ENCODE measurements at places on chromosomes 6 and 20.
A peak's percentile ranks its signal among the peaks of the same experiment; 100 is the strongest.

DNA sequence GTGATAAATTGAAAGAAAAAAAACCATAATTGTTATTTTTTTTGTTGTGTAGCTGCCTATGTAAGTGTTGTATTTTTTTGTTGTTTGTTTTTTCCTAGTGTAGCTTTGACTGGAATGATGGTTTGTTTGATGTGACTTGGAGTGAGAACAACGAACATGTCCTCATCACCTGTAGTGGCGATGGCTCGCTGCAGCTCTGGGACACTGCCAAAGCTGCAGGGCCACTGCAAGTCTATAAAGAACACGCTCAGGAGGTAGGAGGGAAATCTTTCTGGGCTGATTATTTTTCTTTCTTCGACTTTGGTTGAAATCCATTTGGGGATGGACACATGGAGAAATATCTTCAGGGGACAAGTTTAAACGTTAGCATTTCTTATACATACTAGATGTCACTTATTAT, 3.8 kb downstream of the PEX7 start:
- H3K4me1 ChIP-seq, result peaks cover 10% of the 10 kb centered on the region
- DNase-seq, result no peak
- no peak overlapping the region for H3K27ac ChIP-seq
- no peak overlapping the region for H3K4me3 ChIP-seq
- H3K27me3 ChIP-seq, result no peaks in the 10 kb centered on the region

DNA sequence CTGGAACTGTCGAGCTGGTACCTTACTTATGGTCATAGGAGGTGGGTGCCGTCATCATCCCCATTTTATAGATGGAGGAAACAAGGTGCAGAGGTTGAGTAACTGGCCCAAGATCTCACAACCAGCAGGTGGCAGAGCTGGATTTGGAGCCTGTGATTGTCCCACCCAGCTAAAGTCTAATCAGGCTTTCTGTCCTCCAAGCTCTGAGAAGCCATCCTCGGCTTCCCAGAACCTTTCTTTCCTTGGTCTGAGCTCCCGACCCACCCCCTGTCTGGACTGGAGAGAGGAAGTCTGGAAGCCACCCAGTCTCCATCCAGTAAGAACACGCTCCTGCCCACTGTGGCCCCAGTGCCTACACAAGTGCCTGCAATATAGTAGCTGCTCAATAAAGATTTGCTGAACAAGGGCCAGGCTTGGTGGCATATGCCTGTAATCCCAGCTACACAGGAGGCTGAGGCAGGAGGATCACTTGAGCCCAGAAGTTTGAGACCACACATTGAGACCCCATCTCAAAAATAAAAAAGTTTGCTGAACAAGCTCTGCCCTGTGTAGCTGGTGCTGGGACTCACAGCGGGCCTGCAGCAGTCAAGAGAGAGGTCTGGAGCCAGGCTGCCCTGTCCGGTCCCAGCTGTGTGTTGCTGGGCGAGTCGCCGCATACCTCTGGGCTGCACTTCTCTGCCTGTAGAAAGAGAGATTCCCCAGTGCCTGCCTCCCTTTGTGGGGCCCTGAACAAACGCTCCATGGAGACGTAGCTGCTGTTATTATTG, 32.5 kb upstream of the DLGAP4 start:
- H3K27ac ChIP-seq, result no peak overlapping the region
- H3K4me3 ChIP-seq, result no peak overlapping the region
- peak; percentile 14 for DNase-seq
- H3K27me3 ChIP-seq, result no peaks in the 10 kb centered on the region
- H3K4me1 ChIP-seq, result no peaks in the 10 kb centered on the region
- H3K36me3 ChIP-seq, result no peaks in the 10 kb centered on the region

DNA sequence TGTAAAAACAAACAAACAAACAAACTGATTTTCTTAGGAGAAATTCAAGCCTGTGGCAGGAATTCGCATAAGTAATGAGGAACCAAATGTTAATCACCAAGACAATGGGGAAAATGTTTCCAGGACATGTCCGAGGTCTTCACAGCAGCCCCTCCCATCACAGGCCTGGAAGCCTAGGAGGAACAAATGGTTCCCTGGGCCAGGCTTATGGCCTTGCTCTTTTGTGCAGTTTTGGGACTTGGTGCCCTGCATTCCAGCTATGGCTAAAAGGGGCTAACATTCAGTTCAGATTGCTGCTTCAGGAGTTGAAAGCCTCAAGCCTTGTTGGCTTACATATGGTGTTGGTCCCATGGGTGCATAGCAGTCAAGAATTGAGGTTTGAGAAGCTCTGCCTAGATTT, 1372.7 kb upstream of the CITED2 start:
- no peak overlapping the region for H3K27ac ChIP-seq
- H3K4me1 ChIP-seq, result no peaks in the 10 kb centered on the region
- no peaks in the 10 kb centered on the region for H3K36me3 ChIP-seq
- no peak for DNase-seq

DNA sequence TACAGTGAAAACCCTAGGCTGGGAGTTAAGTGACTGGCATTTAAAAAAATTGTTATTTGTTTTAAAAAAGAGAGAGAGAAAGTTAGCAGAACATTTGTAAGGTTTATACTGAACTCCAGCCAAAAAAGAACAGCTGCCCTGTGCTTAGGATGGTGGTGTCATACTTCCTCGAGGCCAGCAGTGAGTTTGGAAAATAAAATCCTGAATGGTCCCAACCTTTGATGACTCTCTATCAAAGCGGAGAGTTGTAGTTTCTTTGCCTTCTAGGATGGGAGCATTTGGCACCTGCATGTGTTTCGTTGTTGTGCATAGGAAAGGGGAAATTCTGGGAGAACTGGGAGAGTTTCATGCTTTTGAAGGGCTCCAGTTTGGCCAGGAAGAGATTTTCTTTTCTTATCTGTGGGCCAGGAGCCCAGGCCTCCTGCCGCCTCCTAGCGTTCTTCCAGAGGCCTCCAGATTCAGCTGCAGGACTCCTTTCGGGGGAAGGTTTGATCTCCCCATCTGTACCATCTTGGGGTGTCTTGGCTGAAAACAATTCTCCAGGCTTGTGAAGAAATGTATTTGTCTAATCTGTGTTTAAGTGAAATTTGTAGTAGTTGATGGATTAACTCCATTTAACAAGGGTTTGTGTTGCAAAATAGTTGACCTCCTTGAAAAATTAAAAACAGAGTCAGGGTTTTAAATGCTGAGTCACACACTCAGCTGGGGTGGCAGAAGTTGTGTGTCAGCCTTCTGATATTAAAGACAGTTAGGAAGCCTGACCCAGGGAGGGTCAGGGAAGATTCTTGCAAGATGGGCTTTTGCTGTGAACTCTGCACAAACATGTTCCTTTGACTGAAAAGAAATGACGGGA, 63.4 kb downstream of the TXNDC5 start:
- H3K4me1 ChIP-seq, result no peaks in the 10 kb centered on the region
- no peak overlapping the region for H3K4me3 ChIP-seq
- H3K27me3 ChIP-seq, result no peaks in the 10 kb centered on the region
- no peaks in the 10 kb centered on the region for H3K36me3 ChIP-seq
- H3K27ac ChIP-seq, result no peak overlapping the region

GRCh38 chr6:166930354-166930891, 25.9 kb downstream of the RNASET2 start:
- H3K4me1 ChIP-seq, result no peaks in the 10 kb centered on the region
- H3K4me3 ChIP-seq, result no peak overlapping the region
- H3K27me3 ChIP-seq, result no peaks in the 10 kb centered on the region
- no peak overlapping the region for H3K27ac ChIP-seq

GRCh38 chr20:50992733-50993457, 30.0 kb downstream of the KCNG1 start:
- H3K4me3 ChIP-seq, result no peak overlapping the region
- H3K27ac ChIP-seq, result no peak overlapping the region
- no peaks in the 10 kb centered on the region for H3K4me1 ChIP-seq
- peak; percentile 49 for DNase-seq

- no peak overlapping the region for H3K4me3 ChIP-seq
- H3K36me3 ChIP-seq, result no peaks in the 10 kb centered on the region
- H3K4me1 ChIP-seq, result peaks cover 4% of the 10 kb centered on the region
- no peak for DNase-seq
Observed at GRCh38 chr6:12064538-12065071, 52.5 kb downstream of the HIVEP1 start.

- no peak overlapping the region for H3K27ac ChIP-seq
- H3K4me3 ChIP-seq, result peak overlapping the region; percentile 98
- no peaks in the 10 kb centered on the region for H3K4me1 ChIP-seq
Observed at GRCh38 chr6:28880894-28881780, 42.6 kb downstream of the TRIM27 start.

DNA sequence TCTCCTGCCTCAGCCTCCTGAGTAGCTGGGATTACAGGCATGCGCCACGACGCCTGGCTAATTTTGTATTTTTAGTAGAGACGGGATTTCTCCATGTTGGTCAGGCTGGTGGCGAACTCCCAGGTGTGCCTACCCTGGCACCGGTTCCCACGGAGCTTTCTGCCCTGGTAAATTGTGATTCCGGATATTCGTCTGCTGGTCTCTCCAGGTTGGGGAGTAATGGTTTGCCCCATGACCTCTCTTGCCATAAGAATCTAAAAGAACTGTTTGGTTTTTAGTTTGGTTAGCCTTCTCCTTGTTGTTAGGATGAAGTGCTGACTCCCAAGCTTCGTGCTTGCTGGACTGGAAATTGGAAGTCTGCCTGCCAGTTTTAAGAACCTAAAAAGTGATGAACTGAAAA, 223.8 kb downstream of the BCAS1 start:
- DNase-seq, result no peak
- H3K27me3 ChIP-seq, result no peaks in the 10 kb centered on the region
- H3K4me3 ChIP-seq, result no peak overlapping the region
- no peaks in the 10 kb centered on the region for H3K36me3 ChIP-seq
- no peaks in the 10 kb centered on the region for H3K4me1 ChIP-seq
- H3K27ac ChIP-seq, result no peak overlapping the region

DNA sequence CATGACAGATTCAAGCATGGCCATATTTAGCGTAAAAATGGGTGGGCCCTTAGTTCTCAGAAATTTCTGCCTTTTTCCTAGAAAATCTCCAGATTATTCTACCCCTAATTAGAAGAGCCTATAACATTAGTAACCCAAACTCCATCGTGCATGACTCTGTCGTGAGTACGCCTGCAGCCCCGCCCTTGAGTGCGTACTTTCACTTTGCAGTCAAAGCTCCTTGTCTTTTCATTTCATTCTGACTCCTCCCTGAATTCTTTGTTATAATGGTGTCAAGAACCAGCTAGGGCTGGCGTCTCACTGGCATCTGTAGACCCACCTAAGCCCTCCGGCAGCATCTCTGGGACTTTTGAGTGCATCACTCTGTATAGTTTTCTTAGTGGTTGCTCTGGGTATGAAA, 61.7 kb upstream of the NOX3 start:
- H3K4me3 ChIP-seq, result no peak overlapping the region
- no peaks in the 10 kb centered on the region for H3K4me1 ChIP-seq

DNA sequence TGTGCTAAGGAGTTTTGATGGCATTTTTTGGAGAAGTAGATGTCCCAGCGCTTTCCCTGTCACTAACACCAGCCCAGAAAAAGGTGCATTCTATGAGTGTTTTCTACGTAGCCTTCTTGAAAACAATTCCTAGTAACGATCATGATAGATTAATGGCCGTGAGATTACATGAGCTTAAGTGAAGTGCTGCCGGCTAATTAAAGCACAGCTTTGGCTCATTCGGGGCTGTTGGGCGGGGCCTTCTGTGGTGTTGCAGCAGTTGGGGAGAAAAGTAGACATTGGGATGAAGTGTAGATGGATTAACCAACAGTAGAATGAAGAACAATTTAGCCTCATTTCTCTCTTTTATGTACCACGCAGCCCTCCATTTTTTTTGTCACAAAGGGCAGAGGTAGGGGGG, 20.8 kb upstream of the TRAF3IP2 start:
- H3K27ac ChIP-seq, result no peak overlapping the region
- H3K4me1 ChIP-seq, result no peaks in the 10 kb centered on the region
- no peaks in the 10 kb centered on the region for H3K36me3 ChIP-seq
- DNase-seq, result no peak
- H3K27me3 ChIP-seq, result no peaks in the 10 kb centered on the region
- H3K4me3 ChIP-seq, result no peak overlapping the region

DNA sequence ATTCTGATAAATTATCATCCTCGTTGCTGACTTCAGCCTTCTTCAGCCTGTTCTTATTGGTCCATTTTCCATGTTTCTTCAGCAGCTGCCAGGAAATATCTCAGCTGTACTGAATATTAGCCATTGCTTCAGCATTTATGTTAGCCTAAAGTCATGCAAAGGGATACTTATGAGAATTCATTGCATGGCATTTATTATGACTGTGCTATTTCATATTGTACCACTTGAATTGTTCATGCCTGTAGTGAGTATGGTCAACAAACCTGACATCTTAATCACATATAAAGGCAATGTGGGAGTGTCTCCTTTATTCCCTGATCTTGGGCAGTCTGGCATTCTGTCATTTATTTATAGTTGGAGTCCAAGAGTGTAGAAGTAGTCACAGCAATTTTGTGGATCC, 193.4 kb upstream of the SLC35B3 start:
- DNase-seq, result no peak
- H3K4me1 ChIP-seq, result no peaks in the 10 kb centered on the region
- H3K36me3 ChIP-seq, result no peaks in the 10 kb centered on the region
- H3K4me3 ChIP-seq, result no peak overlapping the region
- no peak overlapping the region for H3K27ac ChIP-seq

DNA sequence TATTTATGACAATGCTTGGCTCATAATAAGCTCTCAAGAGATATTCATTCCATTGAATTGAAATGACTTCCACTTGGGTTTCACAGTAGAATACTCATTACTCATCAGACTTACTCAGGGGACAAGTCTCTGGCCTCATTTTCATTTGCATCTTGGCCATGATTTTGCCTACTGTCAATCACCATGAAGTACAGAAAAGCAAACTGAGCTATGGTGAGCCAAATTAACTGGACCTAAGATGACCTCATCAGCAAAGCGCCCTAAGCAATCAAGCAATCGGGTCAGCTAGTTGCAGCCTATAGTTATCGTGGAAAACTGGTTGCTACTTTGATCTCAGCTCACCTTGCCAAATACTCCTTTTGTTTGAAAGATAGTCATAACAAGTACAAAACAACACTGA, 494.7 kb upstream of the SLC35B3 start:
- no peaks in the 10 kb centered on the region for H3K4me1 ChIP-seq
- no peak for DNase-seq
- H3K36me3 ChIP-seq, result no peaks in the 10 kb centered on the region

GRCh38 chr6:775863-776262, 82.9 kb upstream of the EXOC2 start:
- no peak overlapping the region for H3K4me3 ChIP-seq
- no peak for DNase-seq
- no peaks in the 10 kb centered on the region for H3K36me3 ChIP-seq
- no peaks in the 10 kb centered on the region for H3K27me3 ChIP-seq

DNA sequence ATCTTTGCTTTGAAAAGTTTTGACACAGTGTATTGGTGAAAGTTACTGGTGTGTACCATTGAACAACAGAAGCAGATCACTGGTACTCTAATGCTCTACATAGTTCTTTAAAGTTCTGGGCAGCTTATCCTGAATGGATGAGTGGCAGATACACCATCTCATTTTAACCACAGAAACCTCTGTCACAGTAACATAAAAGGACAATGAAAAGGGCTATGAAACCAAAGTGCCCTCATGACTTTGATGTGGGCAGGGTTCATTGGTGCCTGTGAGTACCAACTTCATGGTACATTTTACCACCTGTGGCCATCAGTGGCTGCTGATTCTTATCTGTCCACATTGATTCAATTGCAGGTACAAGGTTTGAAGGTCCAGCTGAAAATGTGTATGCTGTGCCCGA, 285.7 kb upstream of the PREP start:
- H3K36me3 ChIP-seq, result no peaks in the 10 kb centered on the region
- no peak for DNase-seq
- no peaks in the 10 kb centered on the region for H3K4me1 ChIP-seq
- H3K27ac ChIP-seq, result no peak overlapping the region

Data from kidney (tissue), 22 donors.